Activated CD4-positive, alpha-beta T cell treated with anti-CD3 and anti-CD28 coated beads, Interleukin-2, amount 10 ng/mL, durations not matched to agents 7 days and 5 days (primary cell): ENCODE measurements at places on chromosomes 6 and 20. TPM values are rescaled to one million over a fixed set of nuclear protein-coding genes. Genes with fewer than 3 reads are reported as not detected.

DNA sequence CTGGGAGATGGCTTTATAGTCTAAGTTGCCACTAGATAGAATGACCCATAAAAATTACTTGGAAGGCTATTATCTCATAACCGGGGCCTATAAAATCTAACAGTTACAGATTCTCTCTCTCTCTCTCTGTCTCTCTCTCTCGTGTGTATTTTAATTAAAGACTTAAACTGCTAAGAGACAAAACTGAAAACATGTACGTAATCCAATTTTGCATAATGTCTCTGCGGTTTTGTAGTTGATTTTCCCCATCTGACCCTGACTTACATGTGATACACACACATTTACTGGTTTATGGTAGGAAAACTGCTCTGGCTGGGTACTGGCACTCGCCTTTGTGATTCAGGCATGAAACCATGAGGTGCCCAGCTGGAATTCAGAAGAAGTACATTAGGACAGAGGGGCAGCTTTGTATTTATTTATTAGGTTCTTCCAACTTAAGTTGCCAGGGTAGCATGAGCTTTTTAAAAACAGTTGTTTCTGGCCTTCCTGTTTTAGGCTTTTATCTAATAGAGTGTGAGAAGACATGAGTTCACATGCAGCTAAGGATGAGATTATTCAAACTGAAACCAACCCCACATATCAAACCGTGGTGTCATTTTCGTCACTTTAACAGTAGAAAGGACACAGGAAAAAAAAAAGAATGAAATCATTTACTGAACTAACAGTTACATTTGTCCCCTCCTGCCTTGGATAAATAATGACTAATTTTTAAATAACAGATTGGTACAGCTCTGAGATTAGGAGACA is 182.5 kb downstream of the GMPR start:
- peak; percentile 53 for DNase-seq

The TMEM170B gene
- 0.82 TPM for total RNA-seq

DNA sequence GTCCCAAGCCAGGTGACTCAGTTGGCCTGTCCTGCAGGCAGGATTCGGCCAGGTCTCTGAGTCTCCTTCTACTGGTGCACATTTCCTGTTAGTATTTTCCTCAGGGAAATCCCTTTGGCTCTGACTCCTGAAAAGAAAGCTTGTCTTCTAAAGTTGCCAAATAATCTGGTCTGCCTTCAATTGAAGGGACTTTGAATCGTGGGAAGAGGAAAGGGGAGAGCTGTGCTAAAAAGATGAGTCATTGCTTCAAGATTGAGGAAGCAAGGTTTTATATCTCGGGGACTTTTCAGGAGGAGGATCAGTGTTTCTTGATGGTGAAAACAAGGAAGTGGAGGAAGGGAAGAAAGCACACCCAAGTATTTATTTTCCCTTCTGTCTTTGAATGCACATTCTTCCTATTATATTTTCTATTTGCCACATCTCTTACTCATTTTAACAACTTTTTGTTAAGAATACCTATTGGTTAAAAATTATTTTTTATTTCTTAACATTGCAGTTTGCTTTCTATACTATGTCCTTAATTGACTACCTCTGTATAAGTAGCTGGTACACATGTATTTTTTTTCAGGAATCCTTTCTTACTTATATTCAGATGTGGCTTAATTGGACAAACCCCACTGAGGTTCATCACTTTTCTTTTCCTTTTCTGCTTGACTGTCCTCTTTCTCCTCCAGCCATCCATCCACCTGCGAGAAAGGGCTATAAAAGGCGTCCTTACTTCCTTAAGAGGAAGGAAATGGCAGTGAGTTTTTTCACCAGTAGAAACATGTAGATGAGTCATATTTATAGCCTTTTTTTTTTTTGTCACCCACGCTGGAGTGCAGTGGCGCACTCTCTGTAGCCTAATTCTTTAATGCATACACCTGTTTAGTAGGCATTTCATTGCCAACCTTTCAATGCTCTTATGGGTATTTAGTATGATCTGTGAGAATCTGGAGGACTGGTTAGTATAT is 15.0 kb upstream of the IFNGR1 start:
- DNase-seq = no peak

- DNase-seq = no peak
Observed at GRCh38 chr6:44734886-44735629, 347.6 kb downstream of the CDC5L start.

- no peak for DNase-seq
Observed at GRCh38 chr6:145497006-145497405, 238.3 kb downstream of the EPM2A start.

The SASH1 gene
- 0.50 TPM for total RNA-seq

- DNase-seq = no peak
Observed at GRCh38 chr6:44926556-44926955, 401.6 kb upstream of the RUNX2 start.

The EYA2 gene
- not detected for total RNA-seq

- DNase-seq = no peak
Observed at GRCh38 chr6:155449450-155450239, 6.0 kb downstream of the NOX3 start.

GRCh38 chr6:12361042-12361765 is 71.0 kb downstream of the EDN1 start:
- no peak for DNase-seq

The PKIB gene
- total RNA-seq = 1.2 TPM

- no peak for DNase-seq
Observed at GRCh38 chr6:119612176-119612891, 262.8 kb upstream of the MAN1A1 start.

DNA sequence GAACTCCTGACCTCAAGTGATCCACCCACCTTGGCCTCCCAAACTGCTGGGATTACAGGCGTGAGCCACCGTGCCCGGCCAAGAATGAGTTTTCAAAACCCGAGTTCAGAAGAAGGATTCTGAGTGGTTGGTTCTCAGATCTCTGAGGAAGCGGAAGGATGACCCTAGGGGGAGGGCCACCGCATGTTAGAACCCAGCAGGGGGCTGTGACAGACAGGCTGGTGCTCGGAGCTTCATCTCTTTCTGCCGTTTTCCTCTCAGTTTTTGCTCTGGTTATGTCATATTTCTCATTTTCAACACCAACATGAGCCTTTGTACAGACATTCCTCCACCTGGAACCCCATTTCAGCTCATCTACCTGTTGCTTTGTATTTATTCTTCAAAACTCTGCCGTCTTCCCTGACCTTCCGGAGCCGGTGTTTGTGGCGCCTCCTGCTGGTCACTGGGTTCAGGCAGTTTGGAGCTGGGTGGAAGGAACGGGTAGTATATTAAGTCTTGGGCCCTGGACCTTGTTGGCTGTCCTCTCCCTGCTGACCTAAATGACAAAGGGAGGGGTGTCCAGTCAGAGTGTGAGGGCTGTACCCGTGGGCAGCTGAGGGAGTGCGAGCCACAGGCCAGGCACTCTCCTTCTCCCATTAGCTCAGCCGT is at the start of gene DEFB123:
TSS of gene DEFB123 (plus strand) at position 621 of the 648 bp plus-strand sequence. CDS start 67 bp downstream, outside the sequence.
- no peak for DNase-seq

DNA sequence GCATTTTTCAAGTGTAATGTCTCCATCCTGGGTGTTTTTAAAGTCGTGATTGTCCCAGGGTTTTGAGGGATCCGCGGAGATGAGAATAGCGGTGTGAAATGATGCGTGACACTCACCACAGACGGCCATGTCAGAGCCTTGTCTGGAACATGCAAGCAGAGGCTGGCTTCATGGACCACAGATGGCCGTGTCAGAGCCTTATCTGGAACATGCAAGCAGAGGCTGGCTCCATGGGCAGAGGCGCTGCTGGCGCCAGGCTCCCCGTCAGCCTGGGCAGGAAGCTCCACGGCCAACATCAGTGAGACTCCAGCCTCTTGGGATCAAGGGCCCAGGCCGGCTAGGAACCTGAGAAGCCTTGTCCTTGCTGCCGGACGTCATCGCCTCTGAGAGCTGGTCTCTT is 7.7 kb upstream of the MRGBP start:
- no peak for DNase-seq

The TNF gene
- 46.5 TPM for total RNA-seq

DNA sequence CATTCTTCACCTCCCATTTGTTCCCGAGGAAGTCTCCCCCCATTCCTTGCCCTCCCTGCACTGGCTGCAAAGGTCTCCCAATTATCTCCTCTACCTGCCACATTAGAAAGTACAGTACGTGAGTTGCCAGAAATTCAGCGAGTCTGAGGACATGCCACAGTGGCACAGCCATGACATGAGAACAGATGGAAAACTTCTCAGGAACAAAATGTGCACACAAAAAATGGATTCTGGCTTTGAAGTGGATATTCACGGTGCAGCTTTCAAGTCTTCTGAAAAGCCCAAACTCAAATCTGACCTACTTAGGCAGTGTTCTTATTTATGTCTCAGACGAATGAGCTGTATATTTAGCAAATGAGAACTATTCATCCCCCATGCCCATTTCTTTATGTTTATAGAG is 269.1 kb upstream of the ARID1B start:
- DNase-seq = no peak

The BTNL2 gene
- total RNA-seq = not detected

- no peak for DNase-seq
Observed at GRCh38 chr20:51757226-51757625, 11.0 kb downstream of the ATP9A start.

DNA sequence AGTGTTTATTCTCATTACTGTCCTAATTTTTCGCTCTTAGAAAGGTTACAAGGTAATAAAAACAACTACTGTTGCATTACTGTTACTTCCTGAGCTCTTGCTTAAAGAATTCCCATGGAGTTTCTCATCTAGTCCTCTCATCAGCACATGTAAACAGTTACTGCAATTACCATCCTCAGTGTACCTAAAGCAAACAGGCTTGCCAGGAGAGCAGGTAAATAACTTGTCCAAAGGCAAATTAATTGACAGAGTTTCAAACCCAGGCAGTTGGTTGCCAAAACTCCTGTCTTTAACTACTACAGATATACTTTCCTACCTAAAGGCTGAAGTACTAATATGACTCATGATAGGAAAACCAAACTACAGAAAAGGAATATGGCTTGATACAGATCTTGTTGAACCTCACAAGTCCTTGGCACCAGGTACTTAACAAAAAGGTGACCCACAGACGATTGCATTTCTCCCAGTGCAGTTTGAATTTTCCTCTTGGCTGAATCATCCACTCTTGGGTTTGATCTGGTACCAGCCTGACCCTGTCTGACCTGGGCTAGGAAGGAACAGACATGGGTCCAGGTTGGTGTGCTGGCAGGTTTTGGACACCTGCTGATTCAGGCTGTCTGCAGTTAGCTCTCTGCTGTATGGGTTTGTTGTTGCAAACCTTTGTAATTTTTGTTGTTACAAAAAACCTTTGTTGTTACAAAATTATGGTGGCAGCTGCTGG is 153.0 kb downstream of the CFAP61 start:
- no peak for DNase-seq

The NAA20 gene
- 47.2 TPM for total RNA-seq
